ENCODE measurements at places on chromosomes 4 and X.
A peak's percentile ranks its signal among the peaks of the same experiment; 100 is the strongest.

DNA sequence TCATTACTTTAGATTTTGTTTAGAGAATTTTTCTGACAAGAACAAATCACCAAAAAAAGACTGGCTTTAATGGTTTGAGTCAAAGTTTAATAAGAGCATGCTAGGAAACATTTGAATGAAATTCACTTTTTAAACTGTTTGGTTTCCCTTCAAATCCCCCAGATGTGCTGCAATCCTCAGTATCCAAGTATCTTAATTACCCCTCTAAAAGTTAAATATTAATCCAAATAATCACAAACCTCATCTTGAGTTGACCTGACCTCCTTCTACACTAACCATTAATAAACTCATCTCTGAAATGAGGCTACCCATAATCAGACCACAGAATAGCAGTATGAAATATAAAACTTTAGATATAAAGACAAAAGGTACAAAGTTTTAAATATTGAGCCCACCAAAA lies 10.1 kb downstream of the DHX15 start:
- DNase-seq, result no peak
- peaks cover 86% of the 10 kb centered on the region for H3K36me3 ChIP-seq
- no peak overlapping the region for H3K27ac ChIP-seq
- peaks cover 87% of the 10 kb centered on the region for H3K4me1 ChIP-seq

DNA sequence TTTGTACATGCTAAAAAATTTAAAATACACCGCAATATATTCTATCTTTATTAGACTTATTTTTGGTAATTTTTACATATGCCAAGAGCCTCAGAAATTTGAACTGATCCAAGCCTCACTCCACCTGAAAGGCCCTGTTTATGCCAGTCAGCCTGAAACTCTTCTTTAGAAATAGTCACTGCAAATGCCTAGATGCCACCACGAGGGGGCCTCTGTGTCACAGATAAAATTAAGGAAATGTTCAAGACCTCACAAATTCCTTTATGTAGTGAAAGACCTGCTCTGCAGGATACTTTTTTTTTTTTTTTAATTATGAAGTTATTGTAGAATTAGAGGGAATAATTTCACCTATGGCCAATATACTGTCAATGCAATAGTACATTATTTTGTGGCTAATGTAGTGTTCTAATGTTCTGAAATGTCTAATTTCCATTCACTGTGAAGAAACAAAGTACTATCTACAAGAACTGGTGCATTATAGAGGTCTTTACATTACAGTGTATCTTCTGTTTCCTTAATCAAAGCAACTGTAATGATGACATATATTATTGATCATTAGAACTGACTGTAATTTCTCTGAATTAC lies 69.8 kb downstream of the DTHD1 start:
- H3K4me3 ChIP-seq, result no peak overlapping the region
- peak; percentile 73 for DNase-seq
- H3K27me3 ChIP-seq, result peaks cover 3% of the 10 kb centered on the region
- no peaks in the 10 kb centered on the region for H3K36me3 ChIP-seq
- H3K27ac ChIP-seq, result no peak overlapping the region
- no peaks in the 10 kb centered on the region for H3K4me1 ChIP-seq

DNA sequence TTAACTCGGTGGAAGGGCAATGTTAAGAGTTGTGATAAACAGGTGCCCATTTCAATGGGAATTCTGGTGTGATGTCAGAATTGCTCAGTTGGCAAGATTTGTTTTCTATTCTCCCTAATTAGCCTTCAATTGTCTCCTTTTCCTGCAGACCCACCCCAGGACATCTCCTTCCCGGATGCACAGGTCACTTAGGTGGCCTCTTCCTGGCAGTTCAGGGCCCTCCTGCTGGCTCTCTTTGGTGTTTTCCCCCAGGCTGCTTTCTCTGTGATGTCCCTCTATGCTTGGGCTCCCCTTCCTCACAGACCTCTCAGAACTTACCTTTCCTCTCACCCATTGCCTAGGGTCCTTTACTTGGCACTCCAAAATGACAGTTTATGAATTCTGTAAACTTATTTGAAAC lies 126.3 kb downstream of the GPAT3 start:
- no peaks in the 10 kb centered on the region for H3K36me3 ChIP-seq
- peaks cover 16% of the 10 kb centered on the region for H3K4me1 ChIP-seq
- no peak for DNase-seq
- peaks cover 7% of the 10 kb centered on the region for H3K27me3 ChIP-seq
- no peak overlapping the region for H3K4me3 ChIP-seq
- H3K27ac ChIP-seq, result no peak overlapping the region

DNA sequence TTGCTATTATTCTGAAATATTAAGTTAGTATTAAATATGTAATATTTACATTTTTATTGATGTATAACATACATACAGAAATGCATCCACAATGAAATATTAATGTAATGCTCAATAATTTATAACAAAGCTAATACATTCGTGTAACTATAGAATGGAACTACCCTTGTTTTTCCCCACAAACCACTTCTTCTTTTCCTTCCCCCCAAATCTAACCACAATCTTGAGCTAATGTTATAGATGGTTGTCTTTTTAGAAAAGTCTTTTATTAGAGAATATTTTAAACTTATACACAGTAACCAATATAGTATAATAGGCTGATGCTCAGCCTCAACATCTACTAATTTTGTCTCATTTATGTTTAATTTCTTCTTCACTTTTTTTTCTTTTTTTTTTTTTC lies 4.5 kb upstream of the ZNF732 start:
- DNase-seq, result no peak
- H3K4me3 ChIP-seq, result no peak overlapping the region
- H3K27ac ChIP-seq, result no peak overlapping the region
- peaks cover 2% of the 10 kb centered on the region for H3K4me1 ChIP-seq
- peaks cover 2% of the 10 kb centered on the region for H3K27me3 ChIP-seq

DNA sequence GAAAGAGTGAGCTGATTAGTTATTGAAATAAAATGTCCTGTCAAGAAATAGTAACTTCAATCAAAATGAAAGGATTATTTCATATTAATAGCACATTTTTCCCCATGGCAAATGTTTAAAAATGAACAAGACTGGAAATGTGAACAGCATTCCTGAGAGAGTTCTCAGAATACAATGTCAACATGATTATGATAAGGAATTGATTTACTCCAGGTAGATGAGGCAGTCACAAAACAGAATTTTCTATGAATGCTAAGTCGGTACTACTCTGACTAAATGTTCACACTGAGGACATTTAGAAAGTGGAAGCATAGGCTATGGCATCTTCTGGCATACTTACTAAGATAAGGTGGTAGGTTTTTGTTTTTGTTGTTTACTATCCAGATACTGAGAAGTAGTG lies 19.4 kb upstream of the GRSF1 start:
- H3K27ac ChIP-seq, result no peak overlapping the region
- H3K4me3 ChIP-seq, result no peak overlapping the region
- no peaks in the 10 kb centered on the region for H3K27me3 ChIP-seq
- no peak for DNase-seq
- H3K36me3 ChIP-seq, result no peaks in the 10 kb centered on the region
- H3K4me1 ChIP-seq, result no peaks in the 10 kb centered on the region

GRCh38 chr4:1285151-1285789 lies 4.4 kb upstream of the MAEA start:
- H3K4me3 ChIP-seq, result no peak overlapping the region
- no peaks in the 10 kb centered on the region for H3K27me3 ChIP-seq
- H3K27ac ChIP-seq, result no peak overlapping the region
- DNase-seq, result no peak
- peaks cover 1% of the 10 kb centered on the region for H3K4me1 ChIP-seq

DNA sequence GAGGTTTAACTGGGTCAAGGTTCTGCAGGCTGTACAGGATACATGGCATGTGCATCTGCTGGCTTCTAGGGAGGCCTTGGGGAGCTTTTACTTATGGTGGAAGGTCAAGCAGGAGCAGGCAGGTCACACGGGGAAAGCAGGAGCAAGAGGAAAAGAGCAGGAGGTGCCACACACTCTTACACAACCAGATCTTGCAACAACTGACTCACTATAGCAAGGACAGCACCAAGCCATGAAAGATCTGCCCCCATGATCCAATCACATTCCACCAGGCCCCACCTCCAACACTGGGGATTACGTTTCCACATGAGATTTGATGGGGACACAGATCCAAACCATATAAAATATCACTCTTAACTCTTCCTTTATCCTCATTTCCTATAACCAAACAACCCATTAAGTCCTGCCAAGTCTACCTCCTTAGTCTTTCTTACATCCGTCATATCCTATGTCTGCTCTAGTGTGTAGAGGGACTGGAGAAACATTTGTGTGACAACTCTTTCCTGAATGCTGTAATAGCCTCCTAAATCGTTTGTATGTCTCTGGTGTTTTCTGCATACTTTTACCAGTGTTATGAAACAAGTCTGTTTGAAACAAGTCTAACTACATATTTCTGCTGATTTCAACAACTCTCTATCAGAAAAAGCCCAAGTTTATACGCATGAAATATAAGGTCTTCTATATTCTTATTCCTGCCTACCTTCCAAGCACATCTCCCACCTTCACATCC lies 8.3 kb upstream of the RAP2C start:
- H3K27me3 ChIP-seq, result no peaks in the 10 kb centered on the region
- DNase-seq, result no peak
- peak overlapping the region; percentile 13 for H3K27ac ChIP-seq
- no peak overlapping the region for H3K4me3 ChIP-seq
- no peaks in the 10 kb centered on the region for H3K36me3 ChIP-seq
- peaks cover 12% of the 10 kb centered on the region for H3K4me1 ChIP-seq

GRCh38 chr4:97761445-97762114 lies 381.7 kb downstream of the STPG2 start:
- no peaks in the 10 kb centered on the region for H3K36me3 ChIP-seq
- H3K27me3 ChIP-seq, result no peaks in the 10 kb centered on the region
- no peak overlapping the region for H3K4me3 ChIP-seq
- no peak overlapping the region for H3K27ac ChIP-seq
- H3K4me1 ChIP-seq, result no peaks in the 10 kb centered on the region

DNA sequence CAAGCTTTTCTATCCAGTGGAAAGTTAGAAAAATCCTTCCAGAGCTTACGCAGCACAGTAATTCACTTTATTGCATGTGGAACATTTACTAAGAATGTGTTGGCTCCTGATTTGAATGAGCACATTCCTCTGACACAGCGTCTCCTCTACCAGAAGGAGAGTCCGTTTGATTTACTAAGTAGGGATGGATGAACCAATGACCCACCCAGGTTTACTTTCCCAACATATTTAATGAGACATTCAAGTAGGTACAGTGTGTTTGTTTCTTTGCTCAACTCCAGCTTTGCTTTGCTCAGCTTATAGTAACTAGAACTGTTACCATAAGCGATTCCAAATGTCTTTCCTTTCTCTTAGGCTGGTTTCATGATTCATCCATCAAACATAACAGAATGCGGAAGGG lies 161.7 kb downstream of the SMARCA1 start:
- H3K27ac ChIP-seq, result no peak overlapping the region
- H3K27me3 ChIP-seq, result no peaks in the 10 kb centered on the region
- DNase-seq, result no peak
- H3K4me1 ChIP-seq, result no peaks in the 10 kb centered on the region
- no peaks in the 10 kb centered on the region for H3K36me3 ChIP-seq

DNA sequence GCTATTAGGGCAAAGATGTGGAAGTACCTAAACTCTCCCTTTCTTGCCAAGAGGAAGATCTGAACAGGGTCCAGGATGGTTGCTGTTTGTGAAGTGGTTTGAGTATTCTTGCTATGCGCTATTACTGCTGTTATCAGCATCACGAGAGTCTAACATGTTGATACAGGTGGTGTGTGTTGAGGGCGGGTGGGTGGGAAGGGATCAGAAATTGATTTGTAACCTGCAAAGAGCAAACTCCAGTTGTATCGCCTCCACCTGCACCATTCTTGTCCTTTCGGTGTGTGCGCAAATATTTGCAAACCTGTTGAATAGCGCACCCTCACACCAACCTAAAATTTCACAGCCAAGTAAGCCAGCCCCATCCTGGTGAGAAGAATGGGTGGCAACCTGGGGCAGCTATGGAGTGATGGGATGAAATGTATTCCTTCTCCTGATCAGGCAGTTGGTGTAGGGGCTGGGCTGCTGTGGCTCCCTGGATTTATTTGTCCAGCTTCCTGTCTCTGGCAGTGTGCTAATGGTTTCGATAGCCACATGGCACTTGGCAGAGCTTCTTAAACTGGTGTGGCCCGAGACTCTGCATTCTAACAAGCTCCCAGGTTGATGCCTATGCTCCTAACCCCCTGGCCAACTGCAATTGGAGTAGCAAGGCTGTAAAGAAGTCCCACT lies 102.6 kb upstream of the SCML1 start:
- no peak overlapping the region for H3K27ac ChIP-seq
- no peaks in the 10 kb centered on the region for H3K36me3 ChIP-seq
- no peak for DNase-seq
- no peak overlapping the region for H3K4me3 ChIP-seq
- no peaks in the 10 kb centered on the region for H3K27me3 ChIP-seq

DNA sequence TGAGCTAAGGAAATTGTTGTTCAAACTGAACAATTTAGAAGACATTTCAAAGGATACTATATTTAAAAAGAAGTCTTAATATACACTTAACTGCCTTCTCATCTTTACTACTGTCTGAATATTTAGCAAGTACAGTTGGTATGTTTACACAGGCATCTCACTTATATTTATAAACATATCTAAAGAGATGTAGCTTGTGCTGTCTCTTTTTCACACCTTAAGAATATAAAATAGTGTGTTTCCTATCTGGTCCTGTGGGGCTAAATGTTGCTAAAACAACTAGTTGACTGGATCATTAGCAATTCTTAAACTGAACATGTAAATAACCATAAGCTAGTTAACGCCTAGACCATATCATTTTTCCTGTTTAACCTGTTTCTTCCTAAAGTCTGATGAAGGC lies 336.3 kb downstream of the PPP3CA start:
- no peak overlapping the region for H3K4me3 ChIP-seq
- peaks cover 2% of the 10 kb centered on the region for H3K36me3 ChIP-seq
- H3K27me3 ChIP-seq, result no peaks in the 10 kb centered on the region
- H3K27ac ChIP-seq, result no peak overlapping the region

DNA sequence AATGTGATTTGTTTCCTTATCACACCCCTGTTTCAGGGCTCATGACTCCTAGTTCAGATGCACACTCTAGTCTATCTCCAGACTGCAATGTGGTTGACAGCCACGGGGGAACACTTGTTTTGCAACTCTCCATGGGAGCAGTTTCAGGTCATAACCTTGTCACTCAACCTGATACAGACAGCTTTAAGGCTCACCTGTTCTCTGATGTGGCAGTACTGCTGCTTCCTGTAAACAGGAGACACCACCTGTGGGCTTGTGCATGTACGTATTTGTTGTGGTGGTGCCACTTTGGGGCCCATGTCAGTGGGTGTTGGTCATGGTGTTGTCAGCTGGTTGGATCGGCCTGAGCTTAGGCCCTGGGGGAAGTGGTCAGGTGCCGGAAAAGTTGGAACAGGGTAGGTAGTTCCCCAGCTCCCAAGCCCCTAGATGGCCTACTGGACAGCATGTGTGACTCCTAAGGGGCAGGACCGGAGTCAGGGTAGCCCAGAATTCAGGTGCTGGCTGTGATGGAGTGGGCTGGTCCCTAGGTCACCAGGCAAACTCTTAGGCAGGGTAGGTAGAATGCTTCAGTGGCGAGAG lies 46.2 kb downstream of the FAM9B start:
- H3K36me3 ChIP-seq, result no peaks in the 10 kb centered on the region
- H3K27me3 ChIP-seq, result no peaks in the 10 kb centered on the region
- H3K27ac ChIP-seq, result peak overlapping the region; percentile 94
- peak; percentile 49 for DNase-seq
